Glutamatergic neuron (in vitro differentiated cells): ENCODE measurements at places on chromosomes 13 and 19. TPM values are rescaled to one million over a fixed set of nuclear protein-coding genes. Genes with fewer than 3 reads are reported as not detected.

GRCh38 chr19:33393286-33394005 lies 19.9 kb downstream of the CEBPG start:
- peak; percentile 55 for DNase-seq

GRCh38 chr13:60584976-60585375 lies 188.0 kb downstream of the TDRD3 start:
- peak; percentile 38 for DNase-seq

DNA sequence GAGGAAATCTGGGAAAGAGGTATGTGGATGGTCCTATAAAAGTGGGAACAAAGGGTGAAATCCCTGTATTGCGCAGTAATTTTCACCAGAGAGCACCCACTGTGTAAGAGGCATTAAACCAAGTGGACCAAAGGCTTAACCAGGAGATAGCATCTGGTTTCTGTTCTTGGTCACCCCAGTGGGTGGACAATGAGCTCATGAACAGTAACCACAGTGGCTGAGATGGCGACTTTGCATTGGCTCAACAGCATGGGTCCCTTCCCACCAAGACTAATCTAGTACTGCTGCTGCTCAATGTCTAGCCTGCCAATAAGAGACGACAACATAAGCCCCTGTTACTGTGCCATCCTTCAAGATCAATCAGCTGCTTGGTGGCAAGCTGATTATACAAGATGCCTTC lies 36.6 kb downstream of the CCDC169 start:
- DNase-seq: no peak

KISS1R gene
- not detected for total RNA-seq

- no peak for DNase-seq
Measured at GRCh38 chr13:111153977-111154332, 38.8 kb downstream of the ARHGEF7 start.

VSTM1 gene
- total RNA-seq: not detected

TFPT gene
- 21.9 TPM for total RNA-seq

DNA sequence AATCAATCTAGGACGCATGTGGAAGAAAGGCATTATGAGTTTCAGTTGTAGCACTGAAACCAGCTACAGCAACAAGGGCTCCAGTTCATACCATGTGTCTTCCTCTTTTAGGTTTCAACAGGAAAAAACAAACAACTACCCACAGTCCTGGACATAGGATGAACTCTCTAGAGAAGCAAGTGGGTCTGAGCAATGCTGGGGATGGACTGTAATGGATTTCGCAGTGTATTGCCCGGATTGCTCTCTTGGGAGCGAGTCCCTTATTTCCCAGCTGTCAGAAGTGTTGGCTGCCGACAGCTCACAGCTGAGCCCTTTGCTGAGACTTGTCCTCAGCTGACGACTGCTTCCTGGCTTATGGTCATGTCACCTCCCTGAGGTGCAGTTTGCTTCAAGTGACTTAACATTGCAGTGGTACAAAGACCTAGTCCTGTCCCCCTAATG lies 12.1 kb upstream of the MYCBP2 start:
- DNase-seq: peak; percentile 78

DNA sequence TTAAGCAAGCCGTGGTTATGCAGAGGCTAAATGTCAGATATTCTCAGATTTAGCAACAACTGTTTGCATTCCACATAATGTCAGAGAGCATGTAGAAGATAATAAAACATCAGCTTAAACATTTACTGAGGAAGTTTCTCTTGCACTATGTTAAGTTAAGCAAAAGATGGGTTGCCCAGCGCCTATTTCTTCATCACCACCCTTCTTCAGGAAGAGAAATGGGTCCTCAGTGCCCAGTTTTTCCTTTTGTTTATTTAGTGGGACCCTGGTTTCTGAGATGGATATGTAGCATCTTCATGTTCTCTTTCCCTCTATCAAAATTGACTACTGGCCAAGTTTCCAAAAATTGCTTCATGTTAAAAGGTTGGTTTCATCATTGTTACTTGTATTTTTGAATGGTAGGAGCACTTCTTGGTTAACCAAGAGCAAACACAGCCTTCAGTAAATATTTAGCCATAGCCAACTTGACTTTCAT lies 356.8 kb downstream of the RFC3 start:
- DNase-seq: no peak

GRCh38 chr19:29187676-29188075 lies 25.3 kb downstream of the UQCRFS1 start:
- DNase-seq: no peak

GRCh38 chr13:24511816-24512196 lies 772 bp downstream of the PARP4 start:
- DNase-seq: no peak

DNA sequence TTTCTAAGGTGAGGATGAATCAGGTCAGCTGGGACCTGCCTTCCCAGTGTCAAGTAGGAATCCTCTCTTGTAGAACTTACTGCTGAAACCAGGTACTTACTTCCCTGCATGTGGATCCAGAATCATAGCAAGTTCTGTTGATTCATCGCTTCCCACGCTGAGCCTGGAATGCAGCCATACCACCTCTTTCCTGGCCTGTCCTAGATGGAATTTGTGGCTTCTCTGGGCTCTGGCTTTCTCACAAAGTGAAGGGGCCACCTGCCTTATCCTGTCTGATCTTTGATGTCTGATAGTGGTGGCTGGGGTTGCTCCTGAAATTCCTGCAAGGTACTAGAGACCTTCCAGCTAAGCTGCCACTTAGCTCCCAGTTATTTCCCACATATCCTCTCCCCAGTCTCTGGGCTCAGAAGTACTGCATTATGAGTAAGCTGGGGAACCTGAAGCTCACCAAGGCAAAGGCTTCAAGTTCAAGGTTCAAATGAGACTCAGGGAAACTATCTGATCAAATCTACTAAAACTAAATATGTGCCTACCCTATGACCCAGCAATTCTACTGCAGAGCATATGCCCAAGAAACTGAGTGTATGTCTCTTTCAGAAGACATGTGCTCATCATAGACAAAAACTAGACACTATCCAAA lies 103.5 kb downstream of the SUCLA2 start:
- no peak for DNase-seq

PCDH17 gene
- total RNA-seq: 51.8 TPM

GRCh38 chr19:2038284-2039088 lies 12.6 kb downstream of the MKNK2 start:
- DNase-seq: peak; percentile 36

DNA sequence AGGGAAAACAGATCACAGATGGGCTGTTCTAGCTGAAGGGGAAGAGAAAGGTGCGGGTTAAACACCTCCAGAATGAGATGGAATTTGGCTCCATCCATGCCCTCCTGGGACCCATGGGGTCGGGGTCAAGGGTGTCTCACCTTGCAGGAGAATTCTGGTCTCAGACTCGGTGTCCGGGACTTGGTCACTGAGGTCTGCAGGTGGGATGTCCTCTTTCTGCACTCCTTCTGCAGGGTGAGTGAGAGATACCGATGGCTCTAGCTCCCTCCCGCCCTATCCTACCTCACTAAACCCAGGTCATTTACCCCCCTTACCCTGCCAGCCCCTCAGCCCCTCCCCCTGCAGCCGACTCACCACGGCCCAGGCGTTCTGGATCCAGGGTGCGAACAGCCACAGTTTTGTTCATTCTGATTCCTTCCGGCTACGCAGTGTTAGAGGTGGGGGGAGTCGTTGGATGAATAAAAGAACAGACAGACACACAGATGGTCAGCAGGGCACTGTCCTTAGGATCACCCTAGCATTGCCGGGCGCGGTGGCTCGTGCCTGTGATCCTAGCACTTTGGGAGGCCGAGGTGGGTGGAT lies 24.1 kb downstream of the C3 start:
- DNase-seq: no peak

DNA sequence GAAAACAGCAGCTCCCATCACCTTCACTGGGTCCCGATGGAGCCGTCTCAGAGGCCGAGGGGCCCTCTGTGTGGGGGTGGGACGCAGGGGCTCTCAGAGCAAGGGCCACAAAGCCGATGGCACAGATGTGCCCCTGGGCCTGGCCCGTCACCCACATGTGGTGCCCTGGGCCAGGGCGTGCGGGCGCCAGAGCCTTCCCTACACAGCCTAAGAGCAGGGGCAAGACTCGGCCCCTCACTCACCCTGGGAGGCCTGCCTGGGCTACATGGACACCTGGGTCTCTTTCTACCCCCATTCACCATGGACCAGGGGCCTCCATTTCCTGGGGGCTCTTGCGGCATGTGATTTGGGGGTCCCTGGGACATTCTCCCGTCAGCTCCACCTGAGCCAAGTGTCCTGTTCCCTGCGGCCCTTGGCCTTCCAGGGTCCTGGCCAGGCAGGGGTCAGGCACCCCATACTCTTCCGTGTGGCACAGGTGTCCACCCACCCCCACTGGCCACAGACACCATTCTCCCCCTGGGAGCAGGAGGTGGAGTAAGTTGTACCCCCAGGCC lies 10.0 kb downstream of the COMP start:
- DNase-seq: no peak

DNA sequence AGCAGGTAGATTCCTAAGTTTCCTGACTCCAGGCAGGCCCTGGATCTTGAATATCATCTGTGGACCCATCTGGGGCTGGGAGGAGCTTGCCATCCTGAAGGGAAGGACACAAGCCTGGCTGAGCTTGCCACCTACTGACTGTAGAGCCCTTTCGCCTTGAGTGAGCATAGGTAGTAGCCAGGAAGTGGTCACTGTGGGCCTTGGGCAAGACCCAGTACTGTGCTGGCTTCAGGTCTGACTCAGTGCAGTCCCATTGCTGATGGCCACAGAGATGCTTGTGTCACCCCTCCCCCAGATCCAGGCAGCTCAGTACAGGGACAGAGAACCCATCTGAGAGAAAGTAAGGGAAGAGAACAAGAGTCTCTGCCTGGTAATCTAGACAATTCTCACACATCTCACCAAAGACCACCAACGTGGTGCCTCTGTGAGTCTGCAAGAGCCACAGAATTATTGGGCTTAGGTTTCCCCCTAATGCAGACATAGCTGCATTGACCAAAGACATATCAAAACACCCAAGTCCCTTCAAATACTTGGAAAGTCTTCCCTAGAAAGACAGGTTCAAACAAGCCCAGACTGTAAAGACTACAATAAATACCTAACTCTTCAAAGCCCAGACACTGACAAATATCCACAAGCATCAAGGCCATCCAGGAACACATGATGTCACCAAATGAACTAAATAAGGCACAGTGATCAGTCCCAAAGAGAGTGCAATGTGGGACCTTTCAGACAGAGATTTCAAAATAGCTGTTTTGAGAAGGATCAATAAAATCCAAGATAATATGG lies 108.2 kb upstream of the WASF3 start:
- DNase-seq: no peak

PNMA8B gene
- total RNA-seq: 0.76 TPM

DNA sequence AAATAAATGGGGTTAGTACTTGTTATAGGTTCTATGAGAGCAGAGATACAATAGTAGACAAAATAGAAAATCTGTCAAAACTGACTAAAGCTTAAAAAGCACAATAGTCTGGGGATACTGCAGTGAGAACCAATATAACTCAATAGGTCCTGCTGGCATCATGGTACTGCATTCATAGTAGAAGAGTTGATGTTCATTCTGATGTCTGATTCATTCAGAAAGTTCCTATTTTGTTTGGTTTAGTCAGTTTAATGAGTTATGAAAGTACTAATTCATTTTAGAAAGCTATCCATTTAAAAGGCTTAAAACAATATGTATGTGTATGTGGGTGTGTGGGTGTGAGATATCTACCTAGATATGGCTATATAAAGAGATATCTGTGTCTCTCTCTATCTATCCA lies 152.8 kb downstream of the LHFPL6 start:
- no peak for DNase-seq

SLC6A16 gene
- 6.6 TPM for total RNA-seq

GRCh38 chr19:41621654-41622053 lies 5.2 kb downstream of the CEACAM4 start:
- DNase-seq: no peak

FAAP24 gene
- total RNA-seq: 1.4 TPM

GRCh38 chr19:14699641-14700040 lies 9.8 kb downstream of the ZNF333 start:
- no peak for DNase-seq

DNA sequence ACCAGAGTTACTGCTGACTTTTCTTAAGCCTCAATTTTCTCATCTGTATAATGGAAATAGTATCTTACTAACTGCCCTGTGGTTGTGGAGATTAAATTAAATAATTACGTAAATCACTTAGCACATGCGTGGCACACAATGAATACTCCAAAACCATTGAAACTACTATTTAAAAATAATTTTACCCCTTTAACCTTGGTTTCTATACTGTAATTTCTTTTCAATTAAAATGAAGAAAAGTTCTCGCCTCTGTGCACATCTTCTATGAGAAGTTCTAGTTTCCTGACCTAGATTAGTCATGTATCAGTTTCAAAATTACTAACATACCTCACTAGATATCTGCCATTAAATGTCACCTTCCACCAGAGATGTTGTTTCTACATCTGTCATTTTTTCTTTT lies 5.7 kb downstream of the SLITRK1 start:
- no peak for DNase-seq

GRCh38 chr19:46615966-46616365 lies 8.9 kb downstream of the PTGIR start:
- DNase-seq: no peak

GRCh38 chr19:18832306-18833140 lies 764 bp downstream of the UPF1 start:
- DNase-seq: peak; percentile 47

DNA sequence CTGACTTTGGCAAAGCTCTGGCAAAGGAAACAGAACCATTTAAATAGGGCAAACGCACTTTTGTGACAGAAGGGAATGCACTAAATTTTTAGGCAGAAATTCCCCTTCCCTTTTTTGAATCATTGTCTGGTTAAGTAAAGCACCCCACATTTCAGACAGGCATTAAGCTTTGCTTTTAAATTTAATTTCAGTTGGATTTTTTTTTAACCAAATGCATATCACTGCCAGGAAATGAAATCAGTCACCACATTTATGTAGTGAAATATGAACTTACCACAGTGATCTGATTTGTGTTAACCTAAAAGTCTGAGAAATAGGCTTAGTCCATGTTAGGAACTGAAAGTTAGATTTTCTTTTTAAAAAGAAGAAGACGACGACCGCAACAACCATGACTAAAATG lies 10.8 kb downstream of the GPR183 start:
- no peak for DNase-seq

DNA sequence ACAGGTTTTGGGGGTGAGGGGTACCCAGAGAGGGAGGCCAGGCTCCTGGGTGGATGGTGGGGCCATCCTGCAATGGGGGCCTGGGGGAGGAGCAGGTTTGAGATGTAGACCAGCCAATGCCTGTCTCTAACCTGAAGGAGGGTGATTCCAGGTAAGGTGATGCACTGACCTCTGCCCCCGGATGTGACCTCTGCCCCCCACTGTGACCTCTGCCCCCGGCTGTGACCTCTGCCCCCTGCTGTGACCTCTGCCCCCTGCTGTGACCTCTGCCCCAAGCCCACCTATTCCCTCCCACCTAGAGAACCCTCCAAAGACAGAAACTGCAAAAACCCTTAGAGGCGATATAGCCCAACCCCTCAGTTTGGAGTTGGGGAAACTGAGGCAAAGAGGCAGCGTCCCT lies 10.3 kb upstream of the SPACA4 start:
- DNase-seq: no peak

- no peak for DNase-seq
Measured at GRCh38 chr13:106490569-106491321, 44.7 kb downstream of the EFNB2 start.

PODNL1 gene
- 8.9 TPM for total RNA-seq
